Activated T-helper 1 cell treated with Interleukin-2 at 50 U/mL for 16 hours (primary cell): ENCODE measurements at places on chromosomes 3 and 15.

DNA sequence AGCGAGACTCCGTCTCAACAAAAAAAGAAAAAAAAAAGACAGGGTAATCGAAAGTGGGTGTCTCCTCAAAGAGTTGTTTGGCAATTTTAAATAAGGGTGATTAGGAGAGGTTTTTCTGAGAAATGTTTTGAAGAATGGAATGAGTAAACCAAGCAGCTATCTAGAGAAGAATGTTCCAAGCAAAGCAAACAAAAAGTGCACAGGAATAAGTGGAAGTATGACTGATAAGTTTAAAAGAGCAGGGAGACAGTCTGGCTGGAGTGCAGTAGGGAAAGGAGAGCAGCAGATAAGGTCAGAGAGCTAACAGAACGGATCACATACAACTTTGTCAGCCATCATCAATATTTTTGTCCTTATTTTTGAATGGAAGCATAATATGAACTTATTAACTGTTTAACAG lies 853.5 kb downstream of the TUSC7 start:
- DNase-seq = no peak

GRCh38 chr15:69626095-69627066 lies 173.8 kb downstream of the RPLP1 start:
- DNase-seq = no peak

DNA sequence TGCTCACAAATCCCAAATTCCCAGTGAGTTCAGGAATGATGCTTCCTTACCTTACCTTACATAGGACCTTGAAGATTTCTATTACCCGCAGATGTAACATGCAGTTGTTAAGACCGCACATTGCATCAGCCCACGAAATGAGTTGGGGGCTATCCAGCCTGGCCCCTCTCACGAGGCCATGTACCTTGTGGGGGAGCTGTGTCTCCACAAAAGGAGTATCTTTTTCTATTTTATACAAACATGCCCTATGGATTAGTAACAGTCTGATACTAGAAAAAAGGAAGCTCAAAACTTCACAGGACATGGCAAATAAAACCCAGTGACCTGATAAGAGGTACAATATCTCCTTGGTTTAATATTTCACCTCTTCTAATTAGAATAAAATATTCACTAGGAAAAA lies 1086.8 kb upstream of the CFAP20DC start:
- no peak for DNase-seq

DNA sequence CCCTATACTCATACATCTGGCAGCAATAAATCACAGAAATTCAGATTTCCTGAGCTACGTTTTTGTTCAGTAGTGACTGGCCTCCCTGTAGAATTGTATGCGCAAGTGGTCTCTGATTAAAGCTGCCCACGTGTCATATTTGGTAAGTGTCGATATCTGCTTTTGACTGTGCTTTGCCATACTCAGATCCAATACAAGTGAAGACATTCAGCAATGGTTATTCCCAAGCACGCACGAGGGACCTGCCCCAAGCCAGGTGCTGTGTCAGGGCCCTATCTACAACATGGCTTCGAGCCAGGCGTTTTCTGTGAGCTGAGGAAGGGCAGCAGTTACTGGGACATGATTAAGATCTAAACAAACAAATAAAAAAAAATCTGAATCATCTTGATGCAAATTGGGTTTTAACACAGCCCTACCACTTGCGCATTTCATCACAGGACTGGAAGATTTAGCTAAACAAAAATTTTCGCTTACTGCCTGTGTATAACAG lies 47.2 kb upstream of the ICE2 start:
- DNase-seq = no peak

DNA sequence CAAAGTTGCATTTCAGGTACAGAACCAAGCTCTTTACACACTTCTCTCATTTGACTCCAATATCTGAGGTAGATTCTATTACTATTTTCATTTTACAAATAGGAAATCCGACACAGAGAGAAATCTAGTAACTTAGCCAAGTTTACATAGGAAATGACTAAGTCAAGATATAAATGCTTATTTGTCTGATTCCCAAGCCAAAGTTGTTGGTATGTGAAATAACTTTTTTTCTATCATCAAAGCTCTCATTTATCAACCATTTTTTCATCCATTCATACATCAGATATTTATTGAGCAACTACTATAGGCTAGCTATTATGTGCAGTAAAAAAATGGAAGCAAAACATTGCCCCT lies 89.2 kb upstream of the MITF start:
- no peak for DNase-seq

DNA sequence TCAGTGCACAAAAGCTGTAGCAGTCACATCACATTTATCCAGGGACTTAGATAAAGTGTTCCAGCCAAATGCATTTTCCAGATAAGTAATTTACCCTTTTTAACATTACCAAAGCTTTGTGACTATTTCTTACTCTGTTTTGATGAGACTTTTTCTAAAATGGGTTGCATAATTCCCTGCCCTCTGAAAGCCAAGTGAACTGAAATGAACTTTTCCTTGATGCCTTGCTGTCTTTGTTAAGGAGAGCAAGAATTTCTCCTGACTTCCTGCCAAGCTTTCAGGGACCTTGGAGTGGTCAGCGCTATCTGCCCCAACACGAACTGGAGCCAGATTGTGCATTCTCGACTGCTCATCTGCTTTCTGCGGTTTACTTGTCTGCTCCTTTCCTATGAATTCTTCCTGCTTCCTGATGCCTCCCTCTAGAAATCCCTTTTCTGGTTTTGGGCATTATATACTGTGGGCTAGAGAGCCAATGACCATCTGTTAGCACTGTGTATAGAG lies 34.8 kb downstream of the EIF4E3 start:
- no peak for DNase-seq

GRCh38 chr3:47681016-47681415 lies 100.7 kb downstream of the SMARCC1 start:
- no peak for DNase-seq

- peak; percentile 58 for DNase-seq
These were observed at the start of gene PLSCR2 for GRCh38 chr3:146469150-146470017. Gene PLSCR2 (minus strand): TSS chr3:146469561. CDS start chr3:146459904, 9,657 bp downstream.
